Umbilical cord (tissue), 2 donors: ENCODE measurements at places on chromosomes 3 and 15. TPM values are rescaled to one million over a fixed set of nuclear protein-coding genes. Genes with fewer than 3 reads are reported as not detected.

SLC35A5 gene
- total RNA-seq = 26.0 TPM

CTXN2 gene
- total RNA-seq = 1.2 TPM

UROC1 gene
- 0.48 TPM for total RNA-seq

HIGD2B gene
- total RNA-seq = not detected

ZBTB47 gene
- 49.8 TPM for total RNA-seq

SLC15A2 gene
- 12.0 TPM for total RNA-seq

CYP8B1 gene
- total RNA-seq = 2.6 TPM

AMOTL2 gene
- 174 TPM for total RNA-seq

ADAMTS7 gene
- total RNA-seq = 2.4 TPM
